Fibroblast of skin of left biceps (primary cell): ENCODE measurements at places on chromosomes 7 and 10.

DNA sequence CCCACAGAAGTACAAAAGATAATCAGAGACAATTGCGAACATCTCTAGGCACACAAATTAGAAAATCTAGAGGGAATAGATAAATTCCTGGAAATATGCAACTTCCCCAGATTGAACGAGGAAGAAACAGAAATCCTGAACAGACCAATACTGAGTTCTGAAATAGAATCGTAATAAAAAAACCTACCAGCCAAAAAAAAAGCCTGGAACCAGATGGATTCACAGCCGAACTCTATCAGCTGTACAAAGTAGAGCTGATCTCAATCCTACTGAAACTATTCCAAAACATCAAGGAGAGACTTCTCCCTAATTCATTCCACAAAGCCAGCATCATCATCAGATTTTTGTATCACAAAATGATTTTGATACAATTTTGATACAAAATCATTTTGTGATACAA, 206.4 kb downstream of the REEP3 start:
- DNase-seq = no peak

- no peak for DNase-seq
Measured at GRCh38 chr10:77643795-77644468, 6.3 kb upstream of the KCNMA1 start.

- no peak for DNase-seq
Measured at GRCh38 chr7:1275451-1276381, 43.0 kb downstream of the UNCX start.

- no peak for DNase-seq
Measured at GRCh38 chr10:132511121-132512051, 26.2 kb upstream of the INPP5A start.

DNA sequence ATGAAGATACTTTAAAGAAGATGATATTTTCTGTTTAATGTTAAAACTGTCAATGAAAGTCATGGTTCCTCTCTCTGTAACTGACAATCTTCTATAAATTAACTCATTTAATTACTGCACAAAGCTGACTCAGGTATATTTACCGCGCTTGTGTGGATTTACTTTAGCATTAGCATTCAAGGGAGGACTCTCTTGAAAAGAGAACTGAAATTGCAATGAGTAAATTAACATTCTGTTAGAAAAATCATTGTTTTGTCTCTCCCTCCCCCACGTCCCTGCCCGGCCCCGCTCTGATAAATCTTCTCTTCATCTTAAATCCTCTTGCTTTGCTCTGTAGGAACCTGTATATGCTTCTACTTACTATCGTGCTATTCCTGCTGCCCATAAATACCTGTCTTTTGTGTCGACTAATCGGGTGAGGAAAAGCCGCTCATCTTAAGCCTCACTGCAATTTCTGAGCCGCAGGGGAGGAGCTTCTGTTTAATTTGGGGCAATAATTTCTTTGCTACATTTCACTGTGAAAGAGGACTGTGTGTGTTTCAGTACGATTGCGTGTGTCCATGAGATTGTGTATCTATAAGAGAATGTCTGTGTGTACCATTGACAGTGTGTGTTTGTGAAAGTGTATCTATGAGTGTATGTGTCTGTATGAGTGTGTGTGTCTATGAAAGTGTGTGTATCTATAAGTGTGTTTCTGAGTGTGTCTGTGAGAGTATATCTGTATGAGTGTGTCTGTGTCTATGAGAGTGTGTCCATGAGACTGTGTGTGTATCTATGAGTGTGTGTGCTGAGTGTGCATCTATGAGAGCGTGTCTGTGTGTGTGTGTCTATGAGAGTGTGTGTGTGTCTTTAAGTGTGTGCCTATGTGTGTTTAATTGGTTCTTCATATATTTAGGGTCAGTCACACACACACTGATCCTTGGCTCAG, 46.5 kb upstream of the LYZL2 start:
- no peak for DNase-seq

- no peak for DNase-seq
Measured at GRCh38 chr10:3873728-3874461, 88.9 kb upstream of the KLF6 start.

- DNase-seq = no peak
Measured at GRCh38 chr7:156009569-156009968, 197.3 kb upstream of the SHH start.

DNA sequence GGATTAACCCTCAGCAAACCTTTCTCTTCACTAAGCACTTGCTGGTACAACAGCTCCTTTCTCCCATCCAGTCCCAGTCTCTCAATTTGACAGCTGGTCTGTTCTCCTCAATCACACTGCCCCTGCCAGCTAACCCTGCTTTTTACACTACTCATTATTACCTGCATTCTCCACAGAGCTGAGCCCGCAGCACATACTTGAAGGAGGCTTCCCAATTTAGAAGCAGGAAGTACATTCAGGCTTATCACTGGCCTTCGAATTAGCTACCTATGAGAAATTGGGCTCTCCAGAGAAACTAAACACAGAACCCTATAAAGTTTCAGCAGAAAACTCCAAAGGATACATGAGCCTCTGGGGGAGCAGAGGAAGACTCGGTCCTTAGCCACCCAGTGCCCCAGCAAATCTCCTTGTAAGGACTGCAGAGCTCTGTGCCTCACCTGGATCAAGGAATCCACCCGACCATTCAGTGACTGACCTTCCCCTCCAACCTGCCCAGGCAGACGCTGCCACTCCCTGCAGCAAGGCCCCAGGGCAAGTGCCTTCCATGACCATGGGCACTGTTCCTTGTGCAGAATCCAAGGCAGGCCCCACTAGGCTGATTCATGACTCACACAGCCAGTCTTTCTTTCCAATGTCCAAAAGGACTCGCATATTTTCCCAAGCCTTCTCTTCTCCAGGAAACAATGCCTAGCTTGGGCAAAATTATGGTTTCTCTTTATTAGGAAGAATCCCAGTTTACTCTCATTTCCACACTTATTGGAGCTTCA, 68.0 kb downstream of the VOPP1 start:
- DNase-seq = no peak

- no peak for DNase-seq
Measured at GRCh38 chr7:93375603-93376002, 143.4 kb downstream of the VPS50 start.

GRCh38 chr10:50650481-50650880, 26.7 kb upstream of the SGMS1 start:
- DNase-seq = no peak

GRCh38 chr10:124198871-124199270, 105.5 kb upstream of the CHST15 start:
- DNase-seq = no peak

DNA sequence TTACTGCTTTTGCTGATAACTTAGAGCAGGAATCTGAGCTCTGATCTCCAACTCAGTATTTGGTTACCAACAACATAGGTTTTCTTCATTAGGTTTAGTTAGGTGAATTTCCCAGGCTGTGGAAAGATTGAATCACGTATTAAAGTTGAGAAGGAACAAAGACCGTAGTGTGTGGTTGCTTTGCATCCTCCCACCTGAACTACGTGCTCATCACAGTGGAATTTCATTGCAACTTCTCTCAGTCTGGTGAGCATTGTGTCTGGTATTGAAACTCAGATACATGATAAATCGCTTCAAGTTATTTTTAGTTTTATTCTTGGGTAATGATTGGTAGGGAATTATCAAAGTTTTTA, 139.4 kb upstream of the AKR1E2 start:
- DNase-seq = no peak

DNA sequence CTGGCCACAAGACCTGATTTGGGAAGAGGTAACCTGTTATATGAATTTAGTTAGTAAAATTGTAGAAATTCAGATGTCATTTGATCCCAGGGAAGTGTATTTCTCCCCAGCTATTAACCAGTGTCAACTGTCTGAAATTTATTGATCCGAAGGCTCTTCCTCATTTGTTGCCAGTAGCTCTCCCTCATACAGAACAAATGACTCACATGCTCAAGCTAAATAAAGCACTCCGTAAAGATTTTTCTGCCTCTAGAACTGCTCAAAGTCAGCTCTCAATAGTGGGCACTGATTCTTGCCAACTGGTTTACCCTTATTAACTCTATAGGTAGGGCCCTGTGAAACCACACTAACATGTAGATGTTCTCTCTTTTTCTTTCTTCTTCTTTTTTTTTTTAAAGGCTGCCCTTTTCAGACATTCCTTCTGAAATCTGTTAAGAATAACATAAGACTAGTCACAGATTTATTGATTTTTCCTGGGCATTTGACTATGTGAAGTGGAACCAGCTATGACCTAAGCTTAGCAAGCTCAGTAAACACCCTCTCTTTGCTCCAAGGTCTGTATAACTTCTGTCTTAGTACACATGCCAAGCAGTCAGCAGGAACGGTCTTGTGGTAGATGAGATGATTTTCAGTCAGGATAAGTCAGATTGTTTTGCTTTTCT, 21.8 kb downstream of the RPA3 start:
- DNase-seq = no peak

DNA sequence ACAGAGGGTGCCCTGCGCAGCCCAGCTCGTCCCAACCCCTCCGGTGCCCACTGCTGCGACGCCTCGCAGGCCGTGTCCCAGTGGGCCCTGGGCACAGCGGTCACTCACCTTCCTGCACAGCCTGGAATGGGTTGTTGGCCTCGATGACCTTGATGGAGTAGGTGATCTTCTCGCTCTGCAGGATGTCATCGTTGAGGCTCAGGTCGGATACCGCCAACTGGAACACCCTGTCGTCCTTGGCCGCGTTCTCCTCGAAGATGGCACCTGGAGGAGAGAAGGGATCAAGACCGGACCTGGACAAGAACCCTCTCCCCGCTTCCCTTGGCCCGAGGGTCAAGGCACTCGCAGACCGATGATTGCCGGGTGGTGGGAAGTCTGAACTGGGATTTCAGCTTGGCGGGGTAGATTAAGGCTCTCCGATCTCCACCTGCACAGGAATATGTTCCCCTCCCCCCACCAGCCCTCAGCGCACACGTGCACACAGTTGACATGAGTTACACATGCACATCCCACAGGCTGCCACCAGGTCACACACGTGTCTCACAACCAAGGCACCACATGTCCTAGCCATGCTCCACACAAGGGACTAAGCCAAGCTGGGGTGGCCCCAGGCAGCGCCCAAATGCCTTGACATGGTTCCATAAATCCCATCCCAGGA, 2.6 kb downstream of the GRID1 start:
- DNase-seq = no peak

DNA sequence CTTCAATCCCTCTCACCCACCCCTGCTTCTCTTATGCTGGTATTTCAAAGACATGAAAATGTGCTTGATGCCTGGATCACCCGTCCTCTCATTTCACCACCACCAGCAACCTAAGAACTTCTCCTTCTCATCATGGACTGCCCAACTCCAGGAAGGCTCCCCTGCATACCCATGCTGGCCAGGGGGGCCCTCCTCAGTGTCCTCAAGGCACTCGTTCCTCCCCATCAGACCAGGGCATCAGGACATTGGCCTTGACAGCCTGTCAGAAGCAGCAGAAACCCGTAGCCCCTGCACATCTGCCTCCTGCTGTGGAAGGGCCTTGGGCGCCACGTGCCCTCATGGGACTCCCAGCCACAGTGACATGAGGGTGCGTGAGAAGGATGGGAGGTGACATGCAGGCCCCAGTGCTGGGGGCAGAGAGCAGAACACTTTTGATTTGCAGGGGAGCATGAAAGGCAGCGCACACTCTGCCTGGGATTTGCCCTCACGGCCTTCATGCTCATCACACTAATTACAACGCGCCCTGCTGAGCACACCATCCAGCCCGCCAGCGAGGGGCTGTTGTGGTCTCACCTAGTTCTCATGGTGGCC, 1.9 kb upstream of the HSPA12A start:
- DNase-seq = no peak

- no peak for DNase-seq
Measured at GRCh38 chr10:93995182-93995581, 1.5 kb downstream of the PLCE1 start.

- DNase-seq = no peak
Measured at GRCh38 chr7:55554038-55554437, 18.3 kb downstream of the VOPP1 start.

DNA sequence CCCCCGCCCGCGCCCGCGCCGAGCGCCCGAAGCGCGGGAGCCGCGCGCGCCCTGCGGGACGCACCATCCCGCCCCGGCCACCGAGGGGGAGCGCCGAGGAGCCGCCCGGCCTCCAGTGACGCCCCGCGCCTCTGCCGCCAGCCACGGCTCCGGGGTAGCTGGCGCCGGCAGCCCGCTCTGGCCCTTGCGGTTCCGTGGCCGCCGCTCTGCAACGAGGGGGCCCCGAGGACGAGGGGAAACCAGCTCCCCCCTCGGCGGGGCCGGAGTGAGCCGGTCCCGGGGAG, at the start of gene PAXIP1:
TSS of gene PAXIP1 (minus strand) at position 33 of the 284 bp plus-strand sequence. CDS start 195 bp downstream, outside the sequence.
- peak; percentile 24 for DNase-seq

DNA sequence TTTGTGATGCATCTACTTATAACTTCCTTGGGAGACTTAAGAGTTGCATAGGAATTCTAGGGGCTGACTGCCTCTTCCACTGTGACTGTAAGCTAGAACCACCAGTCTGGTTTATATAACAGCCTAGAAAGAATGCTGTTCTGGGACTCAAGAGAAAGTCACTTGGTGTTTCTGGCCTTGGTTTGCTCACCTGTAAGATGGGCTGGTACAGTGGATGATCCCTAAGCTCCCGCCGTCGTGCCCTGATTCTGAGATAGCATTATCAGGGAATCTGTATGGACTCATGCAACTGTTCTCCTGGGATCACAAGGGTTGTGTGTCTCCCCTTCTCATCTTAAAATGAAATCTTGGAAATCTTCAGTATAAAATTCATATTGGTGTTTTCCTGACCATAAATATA, 100.6 kb downstream of the LYZL1 start:
- no peak for DNase-seq

DNA sequence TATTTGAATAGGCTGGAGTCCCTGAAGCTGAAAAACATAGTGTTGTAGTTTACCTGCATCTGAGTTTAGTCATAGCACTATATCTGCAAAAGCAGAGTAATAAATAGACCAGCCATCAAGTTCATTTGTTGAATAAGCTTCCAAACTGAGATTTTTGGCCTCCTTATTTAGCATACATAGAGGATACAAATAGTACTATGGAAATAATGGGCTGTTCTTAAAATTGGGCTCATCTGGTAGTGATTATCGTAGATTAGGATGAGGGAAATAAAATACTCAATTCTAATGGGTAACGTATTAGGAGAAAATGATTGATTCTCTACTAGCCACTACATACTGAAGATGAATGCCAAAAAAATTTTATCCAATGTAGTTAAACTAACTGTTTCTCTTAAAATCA, 41.4 kb upstream of the TMEM196 start:
- DNase-seq = no peak

- peak; percentile 8 for DNase-seq
Measured at GRCh38 chr10:7085913-7086589, 324.8 kb downstream of the SFMBT2 start.

GRCh38 chr7:153532326-153532725, 519.9 kb upstream of the DPP6 start:
- DNase-seq = no peak

- no peak for DNase-seq
Measured at GRCh38 chr7:71290452-71290851, 158.5 kb downstream of the GALNT17 start.
